ENCODE measurements at places on chromosomes 2 and 18.
A peak's percentile ranks its signal among the peaks of the same experiment; 100 is the strongest.

- DNase-seq, result no peak
These were observed 30.5 kb upstream of the IMPA2 start for GRCh38 chr18:11950824-11951223.

DNA sequence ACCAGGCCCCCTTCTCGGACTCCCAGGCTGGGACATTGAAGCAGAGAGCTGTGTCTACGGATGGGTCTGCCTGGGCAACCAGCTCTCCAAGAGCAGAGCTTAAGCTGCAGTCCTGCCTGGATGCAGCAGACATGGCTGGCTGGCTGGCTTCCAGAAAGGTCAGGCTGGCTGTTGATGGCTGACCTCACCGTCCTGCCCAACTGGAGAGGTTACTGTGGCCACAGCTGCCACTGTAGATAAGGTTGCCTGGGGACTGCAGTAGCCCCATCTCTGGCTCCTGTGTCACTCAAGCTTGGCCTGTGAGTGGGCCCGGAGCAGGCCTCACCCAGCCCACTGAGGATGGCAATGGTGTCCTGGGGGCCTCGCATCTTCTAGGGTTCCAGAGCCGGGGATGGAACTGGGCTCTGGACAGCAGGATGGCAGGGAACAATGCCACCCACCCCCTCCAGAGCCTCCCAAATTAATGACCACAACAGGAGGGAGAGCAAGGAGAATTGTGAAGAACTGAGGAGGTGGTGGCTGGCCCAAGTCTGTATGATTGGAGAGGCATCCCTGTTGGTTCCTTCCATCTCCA is 37.0 kb upstream of the FOSL2 start:
- DNase-seq, result no peak

- DNase-seq, result no peak
These were observed 74.8 kb upstream of the SOX11 start for GRCh38 chr2:5617358-5617757.

DNA sequence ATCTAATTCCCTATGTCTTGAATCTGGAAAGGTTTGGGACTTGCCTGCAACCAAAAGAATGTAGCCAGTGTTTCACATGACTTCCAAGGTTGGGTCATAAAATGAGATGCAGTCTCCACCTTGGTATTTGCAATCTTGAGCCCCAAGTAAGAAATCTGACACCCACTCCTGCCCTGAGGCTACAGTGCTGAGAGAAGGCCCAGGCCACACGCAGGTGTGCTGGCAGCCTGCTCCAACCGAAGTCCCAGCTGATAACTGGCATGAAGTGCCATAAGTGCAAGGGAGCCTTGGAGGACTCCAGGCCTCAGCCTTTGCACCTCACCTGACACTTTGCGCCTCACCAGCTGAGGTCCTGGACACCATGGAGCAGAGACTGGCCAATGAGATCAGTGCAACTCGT is 182.7 kb downstream of the ANAPC1 start:
- DNase-seq, result no peak

DNA sequence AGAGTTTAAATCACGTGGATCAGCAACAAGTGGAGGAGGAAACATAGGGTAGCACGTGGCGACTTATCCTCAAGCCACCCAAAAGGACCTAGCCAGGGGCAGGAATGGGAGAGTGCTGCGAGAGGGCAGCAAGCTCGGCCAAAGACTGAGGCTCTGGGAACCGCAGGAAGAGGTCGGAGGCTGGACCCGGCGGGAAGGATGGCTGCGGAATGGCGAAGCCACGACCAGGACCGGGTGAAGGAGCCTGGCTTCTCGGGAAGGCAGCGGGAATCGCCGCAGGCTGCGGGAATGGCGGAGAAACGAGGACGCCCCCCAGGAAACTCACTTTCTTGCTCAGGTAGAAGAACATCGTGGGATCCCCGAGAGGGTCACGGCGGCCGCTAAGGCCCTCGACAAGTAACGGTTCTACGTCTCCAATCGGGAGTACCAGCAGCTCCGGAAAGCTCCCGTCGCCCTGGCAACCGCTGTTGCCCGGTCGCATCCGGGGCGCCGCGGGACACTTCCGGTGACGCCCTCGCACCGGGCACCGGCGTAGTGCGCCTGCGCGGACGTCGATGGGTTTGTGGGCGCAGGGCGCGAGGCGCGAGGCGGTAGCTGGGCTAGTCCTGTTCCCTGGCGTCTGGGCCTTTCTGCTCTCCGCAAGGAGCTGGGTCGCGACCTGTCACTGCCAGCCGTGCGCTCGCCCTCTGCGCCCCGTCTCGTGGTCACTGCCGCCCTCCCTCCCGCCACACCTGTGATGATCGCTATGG is at the start of gene WDR35:
Gene WDR35 (minus strand): TSS at position 439 of the 749 bp plus-strand sequence. CDS start 90 bp downstream, at position 349.
- peak; percentile 83 for DNase-seq

- DNase-seq, result no peak
These were observed 220.8 kb upstream of the GALNT5 start for GRCh38 chr2:157036726-157037125.

DNA sequence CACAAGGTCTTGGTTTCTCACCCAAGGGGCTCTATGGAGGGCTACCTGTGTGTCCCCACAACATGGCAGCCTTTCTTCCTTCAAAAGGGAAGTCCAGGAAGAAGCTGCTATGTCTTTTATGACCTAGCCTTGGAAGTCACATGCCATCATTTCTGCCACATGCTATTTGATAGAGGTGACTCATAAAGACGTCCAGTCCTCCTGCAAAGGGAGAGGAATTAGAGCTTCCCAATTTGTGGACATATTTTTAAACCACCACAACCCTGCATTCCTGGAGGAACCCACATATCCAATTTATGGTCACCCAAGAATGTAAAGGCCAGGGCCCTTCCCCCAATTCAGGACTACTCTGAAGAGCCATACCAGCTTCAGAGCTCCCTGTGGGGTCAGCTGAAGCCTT is 246.2 kb downstream of the CYP26B1 start:
- DNase-seq, result no peak

DNA sequence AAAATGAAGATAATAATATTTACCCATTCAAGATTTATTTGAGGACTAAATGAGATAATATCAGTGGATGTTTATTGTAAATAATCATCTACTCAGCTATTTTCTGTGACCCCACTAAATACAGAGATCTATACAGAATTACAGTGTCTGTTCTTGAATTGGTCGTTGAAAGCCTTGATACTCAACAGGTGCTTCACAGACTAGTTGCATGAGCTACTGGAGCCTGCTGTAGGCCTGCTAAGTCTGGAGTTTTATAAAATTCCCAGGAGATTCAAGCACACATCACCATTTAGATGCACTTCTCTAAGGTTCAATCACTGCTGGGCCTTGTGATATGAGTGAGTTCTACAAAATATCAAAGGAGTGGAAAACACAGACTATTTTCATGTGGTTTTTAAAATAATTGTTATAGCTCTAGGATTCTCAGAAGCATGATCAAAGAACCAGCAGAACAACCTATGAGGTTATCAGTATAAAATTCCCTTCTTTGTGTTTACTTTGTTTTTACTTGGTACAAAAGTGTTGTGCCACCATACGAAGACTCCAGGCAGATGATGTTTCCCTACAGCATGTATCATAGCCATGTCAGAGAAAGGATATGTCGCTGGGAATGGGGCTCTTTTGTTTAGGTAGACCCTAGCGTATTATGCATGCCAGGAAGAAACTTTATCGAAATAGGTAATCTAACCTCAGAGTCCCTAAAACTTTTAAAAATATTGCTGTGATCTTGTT is 7.1 kb downstream of the SULT1C4 start:
- DNase-seq, result no peak

GRCh38 chr2:182163878-182164277 is 178.2 kb downstream of the PPP1R1C start:
- no peak for DNase-seq

DNA sequence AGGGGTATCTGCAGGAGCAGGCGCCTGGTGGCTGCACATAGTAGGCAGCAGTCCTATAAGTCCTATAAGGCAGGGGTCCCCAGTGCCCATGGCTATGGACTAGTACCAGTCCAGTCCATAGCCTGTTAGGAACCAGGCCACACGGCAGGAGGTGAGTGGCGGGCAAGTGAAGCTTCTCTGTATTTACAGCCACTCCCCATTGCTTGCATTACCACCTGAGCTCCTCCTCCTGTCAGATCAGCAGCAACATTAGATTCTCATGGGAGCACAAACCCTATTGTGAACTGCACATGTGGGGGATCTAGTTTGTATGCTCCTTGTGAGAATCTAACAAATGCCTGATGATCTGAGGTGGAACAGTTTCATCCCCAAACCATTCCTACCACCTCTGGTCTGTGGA is 33.1 kb downstream of the STK25 start:
- DNase-seq, result no peak

DNA sequence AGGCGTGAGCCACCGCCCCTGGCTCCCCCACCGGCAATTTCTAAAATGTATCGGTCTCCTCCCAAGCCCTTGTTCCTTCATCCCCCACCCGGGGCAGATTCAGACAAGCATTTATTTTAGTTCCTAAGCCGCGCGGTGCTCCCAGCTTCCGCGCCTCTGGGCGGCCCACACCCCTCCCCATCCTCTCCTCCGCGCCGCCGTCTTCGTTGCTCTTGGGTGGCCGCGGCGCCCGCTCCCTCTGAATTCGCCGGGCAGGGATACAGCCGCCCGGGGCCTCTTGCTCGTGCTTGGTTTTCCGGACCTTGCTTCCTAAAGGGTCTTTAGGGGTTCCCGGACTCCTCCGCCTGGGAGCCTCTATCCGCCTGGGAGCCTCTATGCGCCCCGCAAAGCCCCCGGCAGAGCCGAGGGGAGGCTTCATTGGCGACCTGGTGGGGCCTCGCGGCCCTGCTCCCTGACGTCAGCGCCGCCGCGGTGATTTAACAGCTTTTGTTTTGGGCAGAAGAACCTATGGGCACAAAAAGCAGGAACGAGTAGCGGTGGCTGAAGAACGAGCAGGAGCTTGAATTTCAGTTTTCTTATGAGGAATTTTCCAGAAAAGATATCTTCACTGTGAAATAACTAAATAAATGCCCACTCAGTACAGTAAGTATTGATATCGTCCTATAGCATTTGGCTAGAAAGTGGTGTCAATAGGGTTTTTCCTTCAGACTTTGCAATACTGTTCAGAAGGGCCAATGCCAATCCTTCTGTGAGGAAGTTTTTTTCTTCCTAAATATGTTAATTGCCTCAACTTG is 37.3 kb downstream of the PRKRA start:
- peak; percentile 79 for DNase-seq

DNA sequence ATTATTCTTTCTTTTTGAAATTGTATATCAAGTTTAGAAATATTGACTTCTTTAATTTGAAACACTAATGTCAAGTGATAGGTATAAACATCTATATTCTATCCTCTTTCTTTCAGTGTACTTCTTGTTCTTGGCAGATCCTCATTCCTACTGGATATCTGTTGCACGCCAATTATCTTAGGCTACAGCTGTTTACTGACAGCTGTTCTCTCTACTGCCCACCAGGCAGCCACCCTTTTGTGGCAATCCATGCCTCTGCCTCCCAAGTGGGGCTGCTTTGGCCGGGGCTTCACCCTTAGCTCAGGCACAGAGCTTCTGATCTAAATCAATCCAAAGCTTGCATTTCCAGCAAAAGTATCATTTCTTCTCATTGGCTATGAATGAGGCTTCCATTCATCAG is 50.6 kb upstream of the ITSN2 start:
- DNase-seq, result no peak

GRCh38 chr2:6863792-6864191 is 1.9 kb downstream of the CMPK2 start:
- DNase-seq, result no peak

DNA sequence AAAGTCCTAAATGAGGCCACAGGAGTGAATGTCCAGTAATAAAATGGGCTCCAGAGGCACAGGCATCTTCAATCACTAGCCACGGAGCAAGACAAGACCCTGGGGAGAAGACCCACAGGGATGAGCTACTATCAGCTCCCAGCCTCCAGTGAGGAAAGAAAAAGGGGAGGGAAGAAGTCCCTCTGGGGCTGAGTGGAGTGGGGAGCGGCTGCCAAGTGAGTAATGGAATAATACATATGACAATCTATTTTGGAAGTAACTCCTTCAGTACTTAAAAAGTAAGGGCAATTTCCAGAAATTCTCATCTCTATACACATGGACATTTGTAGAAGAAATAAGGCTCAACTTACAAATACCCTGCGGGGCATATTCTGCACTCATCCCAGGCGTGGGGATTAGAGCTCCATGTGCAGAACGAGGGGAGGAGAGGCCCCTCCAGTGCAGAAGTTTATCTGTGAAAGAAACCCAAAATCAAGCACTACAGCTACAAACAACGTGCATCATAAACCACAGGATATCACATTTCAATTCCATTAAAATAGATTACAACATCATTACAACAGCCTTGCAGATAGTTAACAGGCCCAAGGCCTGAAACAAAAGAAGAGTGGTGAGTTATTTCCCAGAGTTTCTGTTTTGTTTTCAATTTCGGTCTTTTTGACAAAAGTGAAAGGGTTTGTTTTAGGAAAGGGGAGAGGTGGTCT is 84.9 kb downstream of the BCL11A start:
- no peak for DNase-seq

- no peak for DNase-seq
These were observed 116.4 kb downstream of the GBX2 start for GRCh38 chr2:236051806-236052205.

DNA sequence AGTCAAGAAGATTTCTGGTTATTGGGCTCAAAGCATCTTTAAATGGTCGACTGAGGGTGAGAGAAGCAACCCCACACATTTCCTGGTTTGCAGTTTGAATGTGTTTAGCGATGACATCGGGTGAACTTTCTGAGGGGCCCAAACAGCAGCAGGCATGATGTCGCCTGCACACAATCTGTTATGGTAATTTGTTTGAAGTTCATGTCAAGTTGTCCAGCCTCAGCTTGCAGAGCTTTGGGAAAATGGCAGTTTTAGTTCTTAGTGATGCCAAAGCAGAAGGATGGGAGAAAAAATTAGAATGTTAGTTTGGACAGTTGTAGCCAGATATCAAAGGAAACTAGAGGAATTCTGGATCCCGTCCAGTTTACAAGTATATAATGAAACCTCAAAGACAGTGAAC is 284.6 kb downstream of the MBD5 start:
- peak; percentile 25 for DNase-seq

DNA sequence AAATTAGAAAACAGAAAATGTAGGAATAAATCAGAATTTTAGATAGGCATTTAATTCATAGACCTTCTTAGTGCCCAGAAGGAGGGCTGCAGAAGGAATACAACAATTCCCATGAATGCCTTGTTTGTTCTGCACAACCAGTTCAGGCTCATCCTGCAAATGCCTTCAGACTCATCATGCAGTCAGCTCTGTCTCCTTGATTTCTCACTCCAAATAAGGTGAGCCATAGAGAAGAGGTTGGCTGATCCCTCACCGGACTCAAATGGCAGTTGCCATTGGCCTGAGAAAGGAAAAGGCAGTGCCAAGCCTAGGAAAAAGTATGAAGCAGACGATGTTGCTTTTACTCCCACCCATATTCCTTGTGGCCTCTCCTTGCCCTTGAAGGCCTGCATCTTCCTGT is 50.3 kb downstream of the DSC3 start:
- no peak for DNase-seq

- DNase-seq, result no peak
These were observed 333.0 kb upstream of the SLC14A2 start for GRCh38 chr18:45282101-45282812.

DNA sequence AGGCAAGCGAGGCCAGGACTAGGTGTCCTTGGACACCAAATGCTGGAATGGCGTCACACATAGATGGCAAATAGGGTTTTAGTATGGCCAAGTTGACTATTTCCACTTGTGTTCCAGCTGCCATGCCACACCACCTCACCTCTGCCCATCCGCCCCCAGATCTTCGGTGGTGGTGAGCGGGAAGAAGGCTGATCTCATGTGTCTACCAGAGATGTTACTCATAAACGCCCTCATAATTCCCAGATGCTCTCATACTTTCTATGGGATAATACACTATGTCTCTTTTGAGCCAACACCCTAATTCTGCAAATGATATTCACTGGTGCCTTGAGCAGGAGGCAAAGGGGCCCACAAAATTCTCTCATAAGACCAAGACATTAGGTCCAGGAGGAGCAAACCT is 281.1 kb upstream of the FN1 start:
- DNase-seq, result no peak

Data from NCI-H1694 treated with DMSO at 0.1 percent for 48 hours (cell line).